ENCODE measurements at places on chromosomes 13 and 19. TPM values are rescaled to one million over a fixed set of nuclear protein-coding genes. Genes with fewer than 3 reads are reported as not detected.

Gene ERICH6B
- not detected for total RNA-seq

GRCh38 chr13:112452380-112453206, 76.4 kb downstream of the SPACA7 start:
- no peak for DNase-seq

DNA sequence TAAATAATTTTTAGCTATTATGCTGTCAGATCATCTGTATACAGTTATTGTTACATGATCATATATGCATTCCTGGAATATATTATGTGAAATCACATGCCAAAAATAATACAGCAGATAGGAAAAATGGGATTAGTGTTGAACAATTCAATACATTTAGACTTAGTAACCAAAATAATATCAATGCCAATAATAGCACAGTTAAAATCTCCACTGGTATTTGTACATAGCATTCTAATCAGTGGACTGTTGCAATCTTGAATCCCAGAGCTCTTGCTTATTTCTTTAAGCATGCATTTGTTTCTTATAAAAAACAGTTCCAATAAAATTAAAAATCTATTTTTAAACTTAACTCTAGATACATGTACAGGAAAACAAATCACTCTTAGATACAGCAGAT, 2772.2 kb downstream of the PCDH9 start:
- DNase-seq: no peak

DNA sequence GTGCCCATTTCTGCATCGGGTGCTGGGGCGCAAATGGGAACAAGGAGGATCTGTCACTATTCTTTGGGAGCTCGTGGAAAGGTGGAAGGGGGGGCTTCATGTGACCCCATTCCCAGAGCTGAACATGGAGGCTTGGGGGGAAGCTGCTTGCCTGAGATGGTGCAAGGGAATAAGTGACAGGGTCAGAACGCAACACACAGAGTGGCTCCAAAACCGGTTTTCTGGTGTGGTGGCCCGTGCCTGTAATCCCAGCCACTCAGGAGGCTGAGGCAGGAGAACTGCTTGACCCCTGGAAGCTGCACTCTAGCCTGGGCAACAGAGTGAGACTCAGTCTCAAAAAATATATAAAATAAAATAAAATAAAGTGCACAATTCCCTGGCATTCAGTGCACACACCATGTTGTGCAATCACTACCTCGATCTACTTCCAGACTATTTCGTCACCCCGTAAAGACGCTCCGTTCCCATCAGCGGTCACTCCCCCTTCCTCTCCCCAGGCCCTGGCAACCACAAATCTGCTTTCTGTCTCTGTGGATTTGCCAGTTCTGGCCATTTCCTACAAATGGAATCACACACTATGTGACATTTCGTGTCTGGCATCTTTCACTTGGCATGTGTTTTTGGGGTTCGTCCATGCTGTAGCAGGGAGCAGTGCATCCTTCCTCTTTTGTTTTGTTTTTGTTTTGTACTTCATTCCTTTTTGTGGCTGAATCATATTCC, 18.2 kb upstream of the COMP start:
- DNase-seq: no peak

DNA sequence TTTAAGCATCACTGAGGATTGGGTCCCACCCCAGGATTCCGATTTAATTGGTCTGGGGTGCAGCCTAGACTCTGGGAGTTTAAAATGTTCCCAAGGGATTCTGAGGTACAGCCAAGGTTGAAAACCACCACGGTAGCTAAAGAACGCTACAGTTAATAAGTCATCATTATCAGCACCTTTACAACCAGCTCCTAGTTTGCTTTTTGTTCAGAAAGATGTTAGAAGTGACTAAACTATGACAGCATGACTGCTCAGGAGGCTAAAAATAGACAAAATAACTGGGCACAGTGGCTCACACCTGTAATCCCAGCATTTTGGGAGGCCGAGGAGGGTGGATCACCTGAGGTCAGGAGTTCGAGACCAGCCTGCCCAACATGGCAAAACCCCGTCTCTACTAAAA, 11.7 kb upstream of the EPSTI1 start:
- DNase-seq: no peak

Gene P2RY11
- total RNA-seq: 41.8 TPM

Gene JAK3
- total RNA-seq: 212 TPM

Gene NLRP11
- not detected for total RNA-seq

- no peak for DNase-seq
Observed at GRCh38 chr13:47826471-47826870, 174.6 kb downstream of the SUCLA2 start.

DNA sequence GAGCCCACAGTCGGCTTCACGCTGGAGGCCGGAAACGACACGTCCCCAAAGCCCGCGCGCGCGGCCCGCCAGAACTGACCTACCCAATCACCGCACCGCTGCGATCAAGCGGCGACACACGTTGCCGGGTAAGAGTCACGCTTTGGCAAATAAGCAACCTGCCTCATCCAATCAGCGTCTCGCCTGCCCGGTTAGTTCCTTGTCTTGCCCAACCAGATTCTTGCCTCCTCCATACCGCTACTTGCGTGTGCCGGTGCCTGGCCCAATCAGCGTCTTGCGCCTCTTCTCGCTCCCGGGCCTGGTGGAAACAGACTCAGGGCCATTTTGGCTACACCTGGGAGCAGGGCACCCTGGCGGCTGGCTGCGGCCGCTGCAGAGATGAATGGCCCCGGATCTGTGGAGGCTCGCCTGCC, 11.6 kb upstream of the ZNF544 start:
- no peak for DNase-seq

DNA sequence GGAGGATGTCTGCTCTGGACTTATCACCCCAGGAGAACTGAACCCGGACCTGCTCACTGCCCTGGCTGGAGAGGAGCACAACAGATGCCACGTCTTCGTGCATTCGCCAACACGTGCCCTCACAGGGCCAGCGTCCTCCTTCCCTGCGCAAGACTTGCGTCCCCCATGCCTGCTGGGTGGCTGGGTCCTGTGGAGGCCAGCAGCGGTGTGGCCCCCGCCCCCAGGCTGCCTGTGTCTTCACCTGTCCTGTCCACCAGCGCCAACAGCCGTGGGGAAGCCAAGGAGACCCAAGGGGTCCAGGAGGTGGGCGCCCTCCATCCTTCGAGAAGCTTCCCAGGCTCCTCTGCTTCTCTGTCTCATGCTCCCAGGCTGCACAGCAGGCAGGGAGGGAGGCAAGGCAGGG, 3.4 kb upstream of the TEKTIP1 start:
- DNase-seq: no peak

DNA sequence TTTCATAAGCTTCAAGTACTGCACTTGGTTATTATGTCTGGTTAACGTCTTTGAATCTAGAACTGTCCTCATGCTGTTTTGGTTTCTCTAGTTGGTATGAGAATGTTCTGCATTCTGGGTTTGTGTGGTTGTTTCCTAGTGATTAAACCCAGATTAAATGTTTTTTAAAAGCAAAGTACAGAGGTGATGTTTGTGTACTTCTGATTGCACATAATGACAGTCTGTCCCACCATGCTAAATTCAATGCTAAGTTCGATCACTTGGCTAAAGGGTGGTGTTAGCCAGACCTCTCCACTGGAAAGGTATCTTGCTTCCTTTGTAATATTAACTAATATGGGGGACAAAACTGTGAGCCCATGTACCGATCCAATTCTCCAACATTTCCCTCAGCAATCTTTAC, 14.6 kb downstream of the N4BP2L1 start:
- DNase-seq: no peak

Gene KLF1
- total RNA-seq: 0.62 TPM

Gene PCP2
- 1.2 TPM for total RNA-seq

Gene KIR2DL4
- not detected for total RNA-seq

Gene NLRP4
- not detected for total RNA-seq

GRCh38 chr13:34028496-34029442, 210.8 kb downstream of the RFC3 start:
- DNase-seq: no peak

- no peak for DNase-seq
Observed at GRCh38 chr13:110634558-110634957, 19.2 kb downstream of the NAXD start.

DNA sequence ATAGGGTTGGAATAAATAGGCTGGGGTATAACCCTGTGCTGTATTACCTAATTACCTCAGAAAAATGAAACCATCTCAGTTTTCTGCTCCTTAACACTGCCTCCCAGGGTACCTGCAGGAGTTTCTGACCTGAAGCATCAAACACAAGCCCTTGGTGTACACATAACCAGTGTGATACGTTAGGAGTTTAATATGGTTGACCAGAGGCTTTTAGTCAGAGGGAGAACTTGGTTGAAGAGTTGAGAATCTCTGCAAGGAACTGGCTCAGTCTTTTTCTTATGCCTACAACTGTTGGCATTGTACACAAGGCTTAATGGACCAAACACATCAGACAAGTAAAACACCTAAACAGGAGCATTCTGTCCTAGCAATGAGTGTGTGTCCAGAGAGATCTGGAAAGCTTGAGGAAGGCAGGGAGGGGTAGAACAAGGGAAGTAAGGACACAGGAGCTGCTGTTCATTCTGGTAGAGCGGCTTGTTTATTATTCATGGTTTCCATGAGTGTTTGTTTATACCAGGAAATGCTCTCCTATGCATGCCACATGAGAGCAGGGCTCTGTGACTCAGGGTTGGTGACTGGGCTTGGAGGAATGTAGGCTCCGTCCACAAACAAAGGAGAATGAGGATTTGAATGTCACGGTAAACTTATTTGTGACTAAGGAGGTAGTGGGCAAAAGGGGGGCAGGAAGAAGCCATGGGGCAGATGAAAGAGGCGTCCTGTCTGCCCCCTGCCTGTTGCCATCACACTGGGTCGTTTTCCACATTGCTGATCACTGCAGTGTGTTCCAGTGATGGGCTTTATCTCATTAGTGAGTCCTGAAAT, 11.9 kb upstream of the SPATA13 start:
- DNase-seq: no peak

- DNase-seq: no peak
Observed at GRCh38 chr19:13951799-13952153, 533 bp upstream of the DCAF15 start.

DNA sequence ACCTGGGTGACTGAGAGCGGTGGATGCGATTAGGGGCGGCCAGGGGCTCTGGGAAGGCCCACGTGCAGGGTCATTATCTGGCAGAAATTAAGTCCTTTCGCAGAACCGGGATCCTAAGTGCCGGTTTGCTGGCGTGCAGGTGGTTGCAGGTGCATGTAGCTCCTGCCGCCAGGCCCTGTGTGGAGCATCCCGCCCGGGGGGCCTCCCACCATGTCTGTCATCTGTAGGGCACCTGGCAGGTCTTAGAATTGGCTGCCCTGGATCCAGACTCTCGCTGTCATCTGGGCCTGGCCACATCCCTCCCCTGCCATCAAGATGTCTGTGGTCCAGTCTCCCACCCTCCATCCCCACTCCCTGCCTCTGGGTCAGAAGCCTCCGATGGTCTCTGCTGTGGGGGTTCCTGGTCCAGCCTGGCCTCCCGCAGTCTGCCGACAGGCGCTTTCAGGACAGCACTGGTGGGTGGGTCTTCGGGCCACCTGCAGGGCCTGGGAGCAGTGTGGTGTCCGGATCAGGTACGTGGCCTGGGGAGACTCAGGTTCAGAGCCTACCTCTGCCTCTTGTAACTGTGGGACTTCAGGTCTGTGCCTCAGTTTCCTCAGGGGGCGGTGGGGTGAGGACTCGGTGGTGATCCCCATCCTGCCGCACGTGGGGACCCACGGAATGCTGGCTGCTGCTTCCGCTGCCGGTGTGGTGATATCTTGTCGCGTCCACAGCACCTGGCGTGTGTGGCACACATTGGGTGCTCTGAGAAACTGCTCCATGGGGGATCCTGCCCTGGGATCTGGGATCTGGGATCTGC, 5.4 kb downstream of the GNA11 start:
- no peak for DNase-seq

- DNase-seq: no peak
Observed at GRCh38 chr13:66068683-66069082, 1161.5 kb downstream of the PCDH9 start.
